ENCODE measurements at places on chromosomes 12 and 14. TPM values are rescaled to one million over a fixed set of nuclear protein-coding genes. Genes with fewer than 3 reads are reported as not detected.

Gene ISCA2
- 23.9 TPM for total RNA-seq

Gene ABCD2
- not detected for total RNA-seq

Gene DACT1
- 1.4 TPM for total RNA-seq

Gene FAR2
- 0.64 TPM for total RNA-seq

Gene PRPH
- total RNA-seq: 0.34 TPM

Gene GDF3
- not detected for total RNA-seq

Gene LRP1
- total RNA-seq: 26.3 TPM

Gene CLEC4C
- total RNA-seq: not detected

Gene FOXG1
- 3.7 TPM for total RNA-seq

Gene CCDC197
- total RNA-seq: not detected

Measured in nasal cavity respiratory epithelium epithelial cell of viscerocranial mucosa (primary cell).